Right forelimb (tissue), 1 donor: ENCODE measurements at places on chromosomes 5 and 9.

GRCh38 chr9:82969291-82969690, 93.7 kb downstream of the RASEF start:
- DNase-seq = no peak

DNA sequence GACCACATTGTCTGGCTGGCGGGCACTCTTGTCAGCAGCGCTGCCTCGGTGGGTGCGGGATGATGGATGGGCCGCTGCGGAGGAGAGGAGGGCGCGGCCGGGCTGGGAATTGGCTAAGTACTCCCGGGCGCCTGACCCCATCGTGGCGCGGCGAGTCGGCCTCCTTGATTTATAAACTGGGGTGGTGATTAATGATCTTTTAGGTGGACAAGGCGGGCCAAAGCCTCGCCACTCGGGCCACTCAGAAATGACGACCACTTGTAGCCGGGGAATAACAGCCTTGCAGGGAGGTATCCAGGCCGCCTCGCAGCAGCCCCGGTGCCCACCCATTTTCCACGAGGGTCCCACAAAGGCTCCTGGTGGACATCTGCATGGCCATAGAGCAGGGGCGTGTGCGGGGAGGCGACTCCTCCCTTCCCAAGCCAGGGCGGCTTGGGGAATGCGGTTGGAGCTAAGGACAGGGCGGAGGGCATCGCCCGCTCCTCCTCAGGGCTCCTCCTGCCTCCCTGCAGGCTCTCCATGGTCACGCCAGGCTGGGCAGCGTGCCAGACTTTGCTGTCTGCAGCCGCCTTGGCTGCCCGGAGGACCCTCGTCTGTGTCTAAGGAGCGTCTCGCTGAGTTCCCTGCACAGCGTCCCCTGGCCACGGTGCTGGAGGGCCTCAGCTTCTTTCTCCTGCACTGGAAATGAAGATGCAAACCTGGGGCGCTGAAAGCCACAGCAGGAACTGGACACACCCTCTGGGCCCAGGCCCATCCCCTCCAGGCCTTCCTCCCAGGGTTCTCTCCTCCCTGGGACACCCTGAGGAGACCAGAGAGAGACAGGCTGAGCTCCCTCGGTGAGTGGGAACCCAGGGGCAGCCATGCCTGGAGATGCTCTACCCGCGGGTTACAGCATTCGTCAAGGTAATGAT, 287.4 kb upstream of the IRX4 start:
- DNase-seq = no peak

- DNase-seq = no peak
These were observed 24.2 kb upstream of the CATSPER3 start for GRCh38 chr5:134943547-134943946.

- peak; percentile 45 for DNase-seq
These were observed 36.9 kb upstream of the ANGPTL2 start for GRCh38 chr9:127159325-127159801.

DNA sequence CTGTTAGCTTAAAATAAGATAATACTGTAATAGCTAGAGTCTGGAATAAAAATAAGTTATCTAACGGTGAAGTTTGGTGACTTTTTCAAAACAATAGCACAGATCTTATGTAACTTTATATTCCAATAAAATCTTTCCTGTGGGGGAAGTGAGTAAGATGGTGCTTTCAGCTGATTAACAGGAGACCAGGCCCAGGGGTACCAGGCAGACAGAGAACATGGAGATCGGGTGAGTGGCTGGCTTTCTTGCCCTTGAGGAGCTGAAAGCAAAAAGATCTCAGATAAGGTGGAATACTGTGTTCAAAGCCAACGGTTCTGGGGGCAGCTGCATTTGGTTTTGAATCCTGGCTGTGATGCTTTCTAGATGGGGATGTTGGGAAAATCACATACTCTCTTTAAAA, 61.3 kb downstream of the MAT2B start:
- DNase-seq = no peak

DNA sequence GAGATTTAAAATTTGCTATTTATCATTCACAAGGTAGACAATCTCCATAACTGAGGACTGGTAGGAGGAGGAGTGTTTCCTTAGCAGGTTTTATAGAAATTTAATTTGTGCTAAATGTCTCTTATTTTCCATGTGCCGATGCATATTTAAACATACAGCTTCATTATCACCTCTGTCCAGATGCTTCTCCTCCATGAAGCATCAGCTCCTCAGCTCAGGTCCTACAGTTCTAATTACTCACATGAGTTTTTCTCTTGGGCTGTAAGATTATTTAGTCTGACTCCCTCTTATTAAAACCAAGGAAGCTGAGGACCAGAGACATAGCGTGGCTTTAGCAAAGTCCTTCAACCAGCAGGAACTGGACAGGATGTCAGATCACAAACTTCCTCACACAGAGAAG, 300.2 kb upstream of the PANK3 start:
- no peak for DNase-seq

GRCh38 chr9:108662091-108662875, 193.5 kb downstream of the ACTL7B start:
- DNase-seq = no peak

- DNase-seq = no peak
These were observed at the start of gene PCDHA7 for GRCh38 chr5:140833993-140834392. TSS of gene PCDHA7 (plus strand) at chr5:140834269. CDS start at chr5:140834384, 115 bp downstream.

DNA sequence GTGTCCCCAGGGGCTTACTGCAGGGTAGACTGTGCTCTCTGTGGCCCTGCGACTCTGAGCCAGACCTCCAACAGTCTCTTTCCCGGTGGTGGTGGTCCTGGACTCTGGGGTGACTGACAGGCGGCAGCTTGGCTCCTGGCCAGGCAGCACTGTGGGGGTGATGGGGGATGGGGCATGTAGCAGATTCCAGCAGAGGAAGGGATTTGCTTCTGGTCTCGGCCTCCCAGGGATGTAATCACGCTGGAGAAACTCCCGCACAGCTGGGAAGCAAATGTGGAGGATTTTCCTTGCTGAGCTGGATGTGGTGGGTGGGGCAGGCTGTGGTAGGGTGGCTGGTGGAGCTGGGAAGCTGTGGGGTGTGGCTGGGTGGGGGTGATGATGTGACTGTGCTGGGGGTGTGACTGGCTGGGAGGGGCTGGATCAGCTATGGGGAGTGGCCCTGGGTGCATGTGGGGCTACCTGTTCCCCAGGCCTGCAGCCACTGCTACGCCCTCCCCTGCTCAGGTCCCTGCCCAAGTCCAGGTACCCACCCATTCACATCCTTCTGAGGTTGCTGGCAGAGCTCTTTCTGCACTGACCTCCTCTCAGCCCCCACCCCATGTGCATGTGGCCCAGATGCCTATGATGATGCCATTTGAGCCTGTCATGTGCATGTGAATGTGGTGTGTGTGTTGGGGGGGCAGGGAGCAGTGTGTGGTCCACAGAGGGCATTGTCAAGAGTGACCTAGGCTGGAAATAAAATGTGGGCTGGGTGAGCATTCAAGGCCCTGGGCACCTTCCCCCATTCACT, 3.8 kb downstream of the NDST1 start:
- DNase-seq = peak; percentile 77
